ENCODE measurements at places on chromosomes 6 and 20. TPM values are rescaled to one million over a fixed set of nuclear protein-coding genes. Genes with fewer than 3 reads are reported as not detected.

BPIFB2 gene
- total RNA-seq = not detected

VTA1 gene
- total RNA-seq = 17.0 TPM

UTRN gene
- total RNA-seq = 207 TPM

BTNL2 gene
- total RNA-seq = not detected

GABRR2 gene
- 1.4 TPM for total RNA-seq

OR2H2 gene
- not detected for total RNA-seq

CNBD2 gene
- total RNA-seq = 11.7 TPM

SCUBE3 gene
- total RNA-seq = not detected

GHRH gene
- not detected for total RNA-seq

TGM3 gene
- not detected for total RNA-seq

- DNase-seq = no peak
These were observed 124.3 kb downstream of the DLL1 start for GRCh38 chr6:170166511-170167122.

DNA sequence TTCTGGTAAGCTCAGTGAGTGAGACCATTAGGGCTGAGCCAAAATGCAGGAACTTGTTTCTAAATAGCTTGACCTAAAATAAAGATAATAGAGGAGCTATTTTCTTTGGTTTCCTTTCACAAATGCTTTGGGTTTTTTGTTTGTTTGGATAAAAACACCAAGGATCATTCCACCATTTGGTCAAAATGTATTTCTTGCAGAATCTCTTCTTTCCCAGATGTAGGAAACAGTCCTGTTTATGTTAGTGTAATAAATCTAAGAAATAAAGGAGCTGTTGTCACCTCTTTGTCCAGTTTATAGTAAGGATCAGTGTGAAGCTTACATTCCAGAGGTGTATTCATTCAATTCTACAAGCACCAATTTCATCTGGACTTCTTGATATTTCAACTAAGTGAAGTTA is 297.8 kb downstream of the GJA1 start:
- DNase-seq = no peak

DNA sequence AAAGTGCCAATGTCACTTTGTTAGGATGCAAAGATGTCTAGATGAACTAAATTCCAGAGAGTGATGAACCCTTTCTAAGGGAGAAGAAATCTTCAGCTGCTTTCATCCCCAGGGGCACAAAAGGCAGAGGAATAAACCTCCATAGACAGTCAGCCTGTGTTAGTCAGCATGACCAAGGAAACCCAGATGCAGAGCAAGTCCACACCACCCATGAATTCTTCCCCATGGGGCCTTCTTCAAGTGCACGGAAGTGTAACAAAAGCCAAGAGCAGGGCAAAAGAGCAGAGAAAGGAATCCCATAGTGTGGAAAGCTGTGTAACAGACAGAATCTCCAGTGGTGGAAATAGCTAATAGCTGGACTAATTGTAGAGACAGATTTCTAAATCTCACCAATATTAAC is 50.0 kb downstream of the DCDC2 start:
- no peak for DNase-seq

- peak; percentile 4 for DNase-seq
These were observed 81.4 kb downstream of the JARID2 start for GRCh38 chr6:15327271-15327670.

GRCh38 chr6:133100865-133101264 is 140.3 kb upstream of the EYA4 start:
- DNase-seq = no peak

DNA sequence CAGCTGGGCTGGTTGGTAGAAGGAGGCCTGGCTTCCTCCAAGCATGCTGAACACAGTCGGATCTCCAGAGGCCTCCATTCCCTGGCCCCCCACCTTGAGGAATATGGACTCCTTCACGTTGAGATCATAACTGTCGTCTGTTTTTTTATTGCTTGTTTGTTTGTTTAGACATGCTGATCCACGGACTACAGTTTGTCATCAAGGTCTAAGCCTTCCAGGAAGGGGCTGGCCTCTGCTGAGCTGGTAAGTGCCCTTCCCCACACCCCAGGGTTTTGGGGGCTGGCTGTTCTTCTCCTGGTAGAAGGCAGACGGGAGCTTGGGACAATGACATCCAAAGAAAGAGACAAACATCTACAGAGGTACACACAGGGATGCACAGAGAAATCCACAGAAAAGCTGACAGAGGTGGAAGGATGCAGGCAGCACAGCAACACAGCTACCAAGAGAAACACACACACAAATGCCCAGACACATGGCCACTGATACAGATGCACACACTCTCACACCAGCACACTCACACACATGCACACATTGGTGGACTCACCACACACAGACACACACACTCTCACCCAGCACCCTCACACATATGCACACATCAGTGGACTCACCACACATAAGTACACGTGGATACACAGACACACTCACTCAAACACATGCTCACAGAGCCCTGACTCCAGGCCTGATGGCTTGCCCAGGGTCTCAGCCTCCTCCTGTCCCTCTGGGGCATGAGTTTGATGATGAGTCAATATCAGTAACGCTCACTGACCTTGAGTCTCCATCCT is 6.7 kb downstream of the BPIFA1 start:
- no peak for DNase-seq

GRCh38 chr6:131949909-131950766 is 1.0 kb downstream of the CCN2 start:
- DNase-seq = no peak

DNA sequence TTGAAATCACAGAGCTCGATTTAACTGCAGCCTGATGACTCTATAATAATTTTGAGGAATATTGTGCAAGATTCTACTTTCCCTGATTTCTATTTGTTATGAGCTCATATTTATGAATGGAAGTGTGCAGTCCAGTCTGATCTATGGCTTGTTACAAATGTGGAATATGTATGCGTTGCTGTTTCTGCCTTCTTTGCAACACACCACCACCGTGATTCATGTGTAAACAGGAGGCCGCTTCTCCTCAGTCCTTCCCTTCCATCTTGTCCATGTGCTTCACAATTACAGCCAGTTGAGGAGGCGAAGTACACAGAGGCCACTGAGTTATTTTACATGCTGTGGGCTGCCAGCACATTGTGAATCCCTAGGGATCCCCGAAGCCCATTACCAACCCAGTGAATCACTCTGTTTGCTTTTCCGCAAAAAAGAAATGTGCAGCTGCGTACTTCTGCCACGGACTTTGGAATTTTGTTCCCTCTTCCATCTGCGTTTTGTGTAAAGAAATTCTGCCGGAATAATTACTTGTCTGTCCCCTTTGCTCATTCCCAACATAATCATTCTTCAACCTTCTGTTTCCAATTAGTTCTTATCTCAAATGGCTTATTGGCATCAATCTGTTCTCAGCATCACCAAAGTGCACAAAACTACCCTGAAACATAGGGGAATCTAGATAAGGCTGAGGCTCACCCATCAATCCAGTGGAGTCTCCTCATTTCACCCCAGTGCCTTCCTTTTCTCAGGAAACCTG is 551.6 kb upstream of the CITED2 start:
- DNase-seq = no peak

- DNase-seq = no peak
These were observed 21.6 kb downstream of the MGME1 start for GRCh38 chr20:17990278-17990972.

- no peak for DNase-seq
These were observed 13.4 kb upstream of the SMIM8 start for GRCh38 chr6:87308970-87309369.

GRCh38 chr20:37796121-37796520 is 102.3 kb downstream of the CTNNBL1 start:
- DNase-seq = no peak

DNA sequence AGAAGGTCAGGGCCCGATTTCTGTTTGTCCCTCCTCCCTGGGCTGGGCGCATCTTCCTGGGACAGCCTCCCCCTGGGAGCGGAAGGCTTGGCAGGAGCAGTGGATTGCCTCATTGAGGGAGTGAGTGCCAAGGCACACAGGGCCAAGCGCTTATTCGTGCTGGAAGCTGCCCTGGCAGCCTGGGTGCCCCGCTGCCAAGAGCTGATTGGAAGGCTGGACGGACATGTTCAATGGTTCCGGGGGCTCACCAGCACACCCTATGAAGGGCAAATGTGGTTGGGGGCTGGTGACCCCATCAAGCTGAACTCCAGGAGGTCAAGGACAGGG is 10.3 kb upstream of the ZNF831 start:
- no peak for DNase-seq

DNA sequence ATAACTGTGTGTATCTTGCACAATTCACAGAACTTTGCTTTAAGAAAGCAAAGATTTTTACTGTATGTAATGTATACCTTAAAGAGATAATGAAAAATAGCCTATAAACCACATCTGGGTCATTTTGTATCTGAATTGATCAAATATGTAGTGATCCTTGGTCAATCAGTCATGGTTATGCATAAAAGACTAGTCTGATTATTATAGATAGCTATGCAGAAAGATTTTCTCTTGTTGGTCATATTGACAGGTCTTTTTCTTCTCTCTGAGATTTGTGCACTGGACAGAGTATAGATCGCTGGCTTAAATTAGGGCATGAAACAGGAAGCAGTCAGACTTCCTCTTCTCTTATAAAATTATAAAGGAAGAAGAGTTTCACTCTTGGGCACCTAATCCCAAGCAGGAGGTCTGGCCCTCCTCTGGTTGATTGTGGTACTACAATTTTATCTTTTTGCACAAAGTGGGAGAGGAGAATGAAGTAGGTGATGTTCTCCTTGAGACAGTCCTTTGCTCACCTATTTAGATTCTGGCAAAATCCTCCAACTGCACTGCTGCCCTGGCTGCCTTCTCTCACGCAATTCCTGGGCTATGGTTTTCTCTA is 380.9 kb upstream of the RGS17 start:
- DNase-seq = no peak

DNA sequence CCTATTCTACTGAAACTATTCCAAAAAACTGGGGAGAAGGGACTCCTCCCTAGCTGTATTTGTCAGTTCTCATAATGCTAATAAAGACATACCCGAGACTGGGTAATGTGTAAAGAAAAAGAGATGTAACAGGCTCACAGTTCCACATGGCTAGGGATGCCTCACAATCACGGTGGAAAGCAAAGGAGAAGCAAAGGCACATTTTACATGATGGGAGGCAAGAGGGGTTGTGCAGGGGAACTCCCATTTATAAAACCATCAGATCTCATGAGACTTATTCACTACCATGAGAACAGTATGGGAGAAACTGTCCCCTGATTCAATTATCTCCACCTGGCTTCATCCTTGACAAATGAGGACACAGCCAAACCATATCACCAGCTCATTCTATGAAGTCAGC is 111.2 kb upstream of the RIPOR2 start:
- no peak for DNase-seq

GRCh38 chr6:140538926-140539325 is 1164.5 kb upstream of the CITED2 start:
- DNase-seq = no peak

DNA sequence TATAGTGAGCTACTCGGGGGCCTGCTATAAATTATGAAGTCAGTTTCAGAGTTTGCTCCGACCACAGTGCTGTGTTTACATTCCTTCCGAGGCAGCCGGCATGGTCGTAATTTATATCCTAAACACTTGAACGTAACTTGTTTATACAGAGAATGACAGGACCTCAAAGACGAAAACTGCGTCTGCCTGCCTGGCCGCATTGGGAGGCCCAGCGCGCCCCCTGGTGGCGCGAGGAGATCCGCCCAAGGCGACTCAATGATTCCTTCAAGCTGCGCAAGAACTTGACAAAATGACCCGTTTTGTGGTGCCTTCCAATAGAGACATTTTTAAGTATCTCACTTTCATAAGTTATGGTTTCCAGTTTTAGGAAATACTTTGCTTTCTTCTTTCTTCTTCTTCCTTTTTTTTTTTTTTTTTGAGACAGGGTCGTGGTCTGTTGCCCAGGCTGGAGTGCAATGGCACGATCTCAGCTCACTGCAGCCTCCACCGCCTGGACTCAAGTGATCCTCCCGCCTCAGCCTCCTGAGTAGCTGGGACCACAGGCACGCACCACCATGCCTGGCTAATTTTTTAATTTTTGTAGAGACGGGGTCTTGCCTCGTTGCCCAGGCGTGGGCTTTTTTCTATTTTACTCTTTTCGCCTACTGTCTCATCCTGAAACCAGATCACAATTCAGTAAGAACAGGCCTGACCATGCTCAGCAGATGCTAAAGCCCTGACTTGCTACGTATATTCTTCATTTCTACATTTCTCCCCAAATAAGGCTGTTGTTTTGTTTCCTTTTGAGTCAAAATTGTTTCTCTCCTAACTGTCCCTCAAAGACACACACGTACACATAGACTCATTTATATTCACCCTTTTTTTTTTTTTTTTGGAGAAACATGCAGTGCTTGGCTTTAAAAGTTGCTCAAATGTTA is 7.8 kb downstream of the FOXF2 start:
- DNase-seq = peak; percentile 47

GRCh38 chr6:48845219-48845618 is 617.8 kb downstream of the MMUT start:
- DNase-seq = no peak

GRCh38 chr20:1805816-1806215 is 89.4 kb upstream of the SIRPA start:
- DNase-seq = no peak

- DNase-seq = no peak
These were observed 216.7 kb downstream of the ATXN1 start for GRCh38 chr6:16544521-16544920.

DNA sequence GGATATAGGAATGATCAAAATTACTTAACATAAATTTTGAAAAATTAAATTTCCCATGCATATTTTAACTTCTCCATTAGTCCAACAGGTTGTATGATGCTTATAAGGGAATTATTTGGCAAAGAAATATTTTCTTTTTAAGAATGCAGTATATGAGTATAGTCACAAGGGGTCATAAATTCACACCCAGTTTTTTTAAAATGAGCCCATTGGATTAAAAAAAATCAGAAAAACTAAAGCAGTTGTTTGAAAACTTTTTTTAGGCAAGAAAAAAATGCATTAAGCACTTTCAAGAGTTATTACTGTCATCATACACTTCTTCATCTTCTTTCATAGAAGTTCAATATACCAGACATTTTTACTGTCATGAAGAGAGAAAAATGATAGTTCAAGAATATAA is 404.2 kb upstream of the FLRT3 start:
- DNase-seq = no peak

GRCh38 chr6:21451546-21452013 is 142.0 kb upstream of the SOX4 start:
- DNase-seq = no peak

GRCh38 chr6:56916849-56917551 is 37.9 kb upstream of the BEND6 start:
- DNase-seq = no peak
